ENCODE measurements at places on chromosomes 13 and 19. TPM values are rescaled to one million over a fixed set of nuclear protein-coding genes. Genes with fewer than 3 reads are reported as not detected.

GRCh38 chr19:1767464-1767933 is 14.2 kb downstream of the ONECUT3 start:
- peak; percentile 65 for DNase-seq

GRCh38 chr13:32264407-32264806 is 50.8 kb downstream of the ZAR1L start:
- DNase-seq, result peak; percentile 67

- no peak for DNase-seq
Measured at GRCh38 chr19:31232180-31232579, 117.1 kb downstream of the TSHZ3 start.

SIAH3 gene
- not detected for total RNA-seq

- no peak for DNase-seq
Measured at GRCh38 chr13:21556051-21556450, 47.9 kb downstream of the MICU2 start.

DNA sequence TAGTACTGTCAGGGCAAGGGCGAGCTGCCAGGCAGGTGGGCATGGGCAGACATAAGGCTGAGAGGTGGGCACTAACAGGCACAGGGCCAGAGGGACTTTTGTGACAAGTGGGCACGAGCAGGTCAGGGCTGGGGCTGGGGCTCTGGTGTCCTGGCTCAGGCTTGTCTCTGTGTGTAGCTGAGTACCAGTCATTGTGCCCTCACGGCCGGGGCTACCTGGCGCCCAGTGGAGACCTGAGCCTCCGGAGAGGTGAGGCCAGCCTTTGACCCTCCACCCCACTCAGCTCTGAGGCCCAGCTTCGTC is 21.6 kb downstream of the LTBP4 start:
- DNase-seq, result no peak

DPY19L3 gene
- 5.2 TPM for total RNA-seq

MCEMP1 gene
- total RNA-seq, result 0.72 TPM

IRS2 gene
- 11.3 TPM for total RNA-seq

GRCh38 chr13:30907121-30907861 is 1.2 kb downstream of the MEDAG start:
- DNase-seq, result no peak

- DNase-seq, result peak; percentile 63
Measured at GRCh38 chr13:113001241-113002140, 32.5 kb downstream of the MCF2L start.

- DNase-seq, result no peak
Measured at GRCh38 chr19:45653634-45654033, 14.4 kb upstream of the GIPR start.

DNA sequence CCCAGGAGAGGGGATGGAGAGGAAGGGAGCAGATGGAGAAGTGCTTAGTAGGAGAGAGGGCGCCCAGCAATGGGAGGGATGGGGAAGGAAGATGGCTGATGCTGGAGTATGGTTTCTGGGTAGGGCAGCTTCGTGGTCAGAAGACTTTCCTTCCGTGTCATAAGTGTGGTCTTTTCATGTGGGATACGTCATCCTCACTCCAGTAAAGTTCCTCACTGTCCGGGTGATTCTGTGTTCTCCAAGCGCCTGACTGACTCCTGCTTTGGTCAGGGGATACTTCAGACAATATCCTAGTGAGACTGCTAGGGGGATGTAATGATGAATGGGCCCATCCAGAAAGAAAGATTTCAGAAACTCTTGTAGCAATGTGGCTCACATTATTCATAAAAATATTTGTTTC is 3.9 kb upstream of the OR10H3 start:
- no peak for DNase-seq

LRFN3 gene
- 7.5 TPM for total RNA-seq

KLK12 gene
- not detected for total RNA-seq

- no peak for DNase-seq
Measured at GRCh38 chr13:73025217-73026012, 33.4 kb upstream of the KLF5 start.

GRCh38 chr19:4066682-4067395 is at the start of gene ZBTB7A:
TSS of gene ZBTB7A (minus strand) at chr19:4066899. CDS start at chr19:4055232, 11,667 bp downstream.
- DNase-seq, result peak; percentile 91

GRCh38 chr19:46809534-46810272 is 21.3 kb upstream of the SLC1A5 start:
- DNase-seq, result no peak

DNA sequence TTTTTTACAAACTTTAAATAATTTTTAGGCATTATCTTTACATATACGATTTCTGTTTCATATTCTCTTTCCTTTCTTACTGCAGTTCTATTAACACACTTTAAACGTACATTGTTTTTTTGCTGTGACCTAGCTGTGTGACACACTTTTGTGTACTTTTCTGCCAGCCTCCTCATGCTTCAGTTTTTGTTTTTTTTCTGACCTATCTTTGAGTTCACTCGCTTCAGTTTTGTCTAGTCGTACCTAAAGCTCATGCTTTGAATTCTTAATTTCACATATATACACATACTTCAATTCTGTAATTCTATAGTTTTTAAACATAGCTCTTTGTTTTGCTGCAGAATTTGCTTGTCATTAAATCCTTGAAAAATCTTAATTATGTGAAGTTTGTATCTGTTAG is 150.4 kb downstream of the PDS5B start:
- no peak for DNase-seq

DNA sequence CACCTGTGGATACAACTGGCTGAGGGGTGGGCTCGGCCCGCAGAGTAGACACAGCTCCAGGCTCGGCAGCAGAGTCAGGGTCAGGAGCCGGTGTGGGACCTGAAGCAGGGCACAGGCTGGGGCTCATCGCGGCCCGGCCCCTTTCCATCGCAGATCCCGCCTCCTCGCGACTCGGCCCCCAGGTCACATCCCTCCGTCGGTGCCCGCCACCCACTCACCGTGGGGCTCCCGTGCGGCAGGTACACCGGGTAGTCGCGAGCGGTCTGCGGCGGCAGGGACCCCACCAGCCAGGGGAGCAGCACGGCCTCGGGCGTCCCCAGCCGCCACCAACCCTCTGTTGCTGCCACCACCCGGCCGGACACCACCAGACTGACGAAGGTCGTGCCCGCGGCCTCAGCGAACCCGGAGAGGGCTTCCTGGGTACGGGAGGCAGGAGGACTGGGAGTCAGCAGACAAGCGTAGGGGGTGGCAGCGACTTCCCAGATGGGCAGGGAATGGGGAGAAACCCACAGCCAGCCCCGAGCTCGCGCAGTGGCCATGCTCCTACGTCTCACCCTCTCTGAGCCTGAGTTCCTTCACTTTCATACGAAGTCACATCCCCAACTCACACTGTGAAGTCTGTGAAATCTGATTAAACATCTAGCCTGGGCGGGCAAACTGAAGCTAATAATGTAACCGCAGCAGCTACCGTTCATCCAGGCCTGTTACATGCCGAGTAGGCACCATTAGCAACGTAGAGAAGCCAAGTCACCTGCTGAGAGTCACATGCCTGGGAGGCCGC is 3.7 kb downstream of the FUZ start:
- DNase-seq, result peak; percentile 81

FGF22 gene
- total RNA-seq, result not detected

CLEC17A gene
- not detected for total RNA-seq

DNA sequence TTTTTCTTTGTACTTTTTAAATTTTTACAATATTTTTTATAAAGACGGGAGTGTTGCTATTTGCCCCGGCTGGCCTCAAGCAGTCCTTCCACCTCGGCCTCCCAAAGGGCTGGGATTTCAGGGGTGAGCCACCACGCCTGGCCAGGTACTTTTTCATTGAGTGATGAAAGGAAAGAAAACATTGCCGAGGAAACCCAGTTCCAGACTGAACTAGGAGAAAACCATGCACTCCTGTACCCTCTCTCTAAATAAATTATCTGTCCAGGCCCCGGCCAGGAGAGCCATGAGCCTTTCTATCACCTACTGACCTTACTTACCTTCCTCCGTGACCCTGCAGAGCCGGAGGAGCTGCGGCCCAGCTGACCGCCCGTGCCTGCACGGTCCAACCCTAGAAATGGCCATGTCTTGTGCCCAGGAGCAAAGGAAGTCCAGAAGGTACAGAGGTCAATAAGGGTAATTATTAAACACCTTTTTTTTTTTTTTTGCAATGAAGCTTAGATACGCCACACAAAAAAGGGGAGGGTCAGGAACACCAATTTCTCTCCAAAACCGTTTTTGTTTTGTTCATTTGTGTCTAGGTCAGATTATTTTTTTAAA is at the start of gene SLC7A9:
TSS of gene SLC7A9 (minus strand) at position 399 of the 597 bp plus-strand sequence. CDS start 1,233 bp downstream, outside the sequence.
- DNase-seq, result no peak

DNA sequence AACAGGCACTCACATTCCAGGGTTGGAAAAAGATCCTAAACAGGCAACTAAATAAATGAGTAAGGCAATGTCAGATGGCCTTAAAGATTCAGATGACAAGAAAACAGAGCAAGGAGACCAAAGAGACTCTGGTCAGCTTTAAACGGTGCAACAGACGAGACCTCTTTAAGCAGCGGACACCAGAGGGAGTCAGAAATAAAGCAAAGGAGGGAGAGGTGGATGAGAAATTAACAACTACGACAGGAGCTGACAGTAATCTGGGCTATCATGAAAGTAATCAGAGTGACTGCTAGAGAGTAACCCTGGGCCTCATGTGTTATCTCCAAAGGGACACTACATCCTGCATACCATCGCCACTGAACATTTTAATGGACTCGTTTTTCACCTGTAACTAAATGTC is 1.1 kb downstream of the ZNF550 start:
- DNase-seq, result no peak

ZNF850 gene
- 5.6 TPM for total RNA-seq

SHD gene
- total RNA-seq, result not detected

GFY gene
- total RNA-seq, result not detected

- no peak for DNase-seq
Measured at GRCh38 chr19:42172261-42172660, 40.0 kb upstream of the POU2F2 start.

DNA sequence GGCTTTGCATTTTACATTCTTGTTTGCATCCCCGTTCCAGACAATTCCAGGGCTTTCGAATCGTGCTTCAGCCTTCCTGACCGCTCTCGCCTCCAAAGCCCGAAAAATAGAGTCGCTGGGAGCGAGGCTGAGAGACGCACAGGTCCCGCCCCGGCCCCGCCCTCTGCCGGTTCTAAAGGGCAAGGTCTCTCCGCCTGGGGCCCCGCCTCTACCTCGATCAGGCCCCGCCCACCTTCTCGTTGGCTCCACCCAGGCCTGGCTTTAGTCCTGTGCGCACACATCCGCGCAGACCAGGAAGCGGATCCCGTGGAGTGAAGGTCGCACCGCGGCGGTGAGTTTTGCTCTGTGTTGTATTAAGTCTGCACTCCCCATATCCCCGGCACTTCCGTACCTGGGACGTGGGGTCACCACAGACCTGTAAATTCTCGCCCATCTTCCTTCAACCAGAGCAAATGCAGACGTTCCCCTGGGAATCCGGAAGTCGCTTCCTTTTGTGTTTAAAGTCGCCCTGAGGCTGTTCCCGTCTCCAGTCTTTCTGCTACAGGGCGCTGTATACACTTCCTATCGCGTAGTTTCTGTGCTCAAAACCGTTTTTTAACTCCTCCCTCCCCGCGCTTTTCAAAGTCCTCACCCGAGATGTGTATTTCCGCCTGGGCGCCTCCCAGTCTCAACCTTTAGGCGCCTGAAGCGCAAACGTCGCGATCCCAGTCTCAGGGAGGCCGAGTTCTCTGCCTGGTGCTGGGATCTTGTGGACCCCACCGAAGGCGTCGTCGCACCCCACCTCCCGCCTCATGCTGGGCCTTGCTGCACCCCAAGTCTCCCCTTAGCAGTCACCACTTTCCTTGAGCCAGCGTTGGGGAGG is at the start of gene ZNF701:
TSS of gene ZNF701 (plus strand) at position 288 of the 862 bp plus-strand sequence. CDS start 3,861 bp downstream, outside the sequence.
- peak; percentile 98 for DNase-seq

GRCh38 chr13:97904059-97904458 is 49.4 kb upstream of the IPO5 start:
- no peak for DNase-seq

All from left ventricle myocardium superior (tissue), 1 donor.